Stimulated activated CD4-positive, alpha-beta T cell treated with anti-CD3 and anti-CD28 coated beads, Interleukin-1b, Interleukin-23, amount 100 ng/mL, for 24 hours (primary cell): ENCODE measurements at places on chromosomes 5 and 9.

- no peak for DNase-seq
Observed at GRCh38 chr5:80125962-80126480, 90.9 kb downstream of the THBS4 start.

GRCh38 chr9:136093995-136094881 lies 851 bp downstream of the NACC2 start:
- DNase-seq = no peak

GRCh38 chr5:91419571-91420537 lies 36.7 kb upstream of the ARRDC3 start:
- DNase-seq = peak; percentile 54

DNA sequence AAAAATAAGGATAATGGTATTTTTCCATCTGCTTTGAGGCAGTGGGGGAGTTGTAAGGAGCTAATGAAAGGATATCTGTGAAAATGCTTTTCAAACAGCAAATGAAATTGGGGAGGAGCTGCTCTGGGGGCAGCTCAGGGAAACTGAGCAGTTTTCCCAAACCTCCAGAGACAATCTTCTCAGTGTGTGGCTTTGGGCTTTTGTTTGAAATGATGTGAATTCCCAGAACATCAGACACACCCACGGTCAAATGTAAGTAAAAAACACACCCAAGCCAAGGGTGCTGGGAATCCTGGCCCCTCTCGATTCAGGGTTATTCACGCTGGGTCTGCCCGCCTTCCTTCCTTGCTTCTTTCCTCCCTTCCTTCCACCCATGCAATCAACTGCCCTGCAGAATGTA lies 512.6 kb downstream of the BNC2 start:
- DNase-seq = no peak

DNA sequence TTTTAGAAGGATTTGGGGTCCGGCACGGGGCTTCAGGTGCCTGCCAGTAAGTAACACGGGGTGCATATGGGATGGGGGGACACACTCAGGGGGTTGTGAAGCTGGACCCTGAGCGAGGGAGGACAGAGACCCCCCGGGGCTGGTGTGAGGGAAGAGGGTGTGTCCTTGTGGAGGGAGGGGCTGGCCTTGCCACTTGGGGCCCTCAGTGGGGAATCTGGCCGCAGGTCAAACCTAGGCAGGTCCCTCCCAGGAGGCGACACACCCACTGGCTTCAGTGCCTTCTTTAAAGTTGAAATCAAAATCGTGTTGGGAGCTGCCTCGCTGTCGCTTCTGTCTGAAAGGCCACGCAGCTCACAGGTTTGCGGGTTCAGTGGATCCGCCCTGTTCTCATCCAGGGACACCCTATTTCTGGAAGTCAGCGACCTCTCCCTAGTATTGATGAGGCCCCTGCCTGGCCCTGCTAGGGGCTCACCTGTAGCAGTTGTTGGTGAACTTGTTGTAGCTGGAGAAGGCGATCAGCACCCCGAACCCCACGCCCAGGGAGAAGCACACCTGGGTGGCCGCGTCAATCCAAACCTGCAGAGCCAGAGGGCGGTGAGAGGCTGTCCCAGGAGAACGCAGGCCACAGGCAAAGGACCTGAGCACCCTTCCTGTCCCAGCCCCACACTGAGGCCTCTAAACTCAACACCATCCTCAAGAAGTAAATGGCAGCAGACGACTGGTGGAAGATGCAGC lies 29.4 kb downstream of the SLC6A3 start:
- no peak for DNase-seq

DNA sequence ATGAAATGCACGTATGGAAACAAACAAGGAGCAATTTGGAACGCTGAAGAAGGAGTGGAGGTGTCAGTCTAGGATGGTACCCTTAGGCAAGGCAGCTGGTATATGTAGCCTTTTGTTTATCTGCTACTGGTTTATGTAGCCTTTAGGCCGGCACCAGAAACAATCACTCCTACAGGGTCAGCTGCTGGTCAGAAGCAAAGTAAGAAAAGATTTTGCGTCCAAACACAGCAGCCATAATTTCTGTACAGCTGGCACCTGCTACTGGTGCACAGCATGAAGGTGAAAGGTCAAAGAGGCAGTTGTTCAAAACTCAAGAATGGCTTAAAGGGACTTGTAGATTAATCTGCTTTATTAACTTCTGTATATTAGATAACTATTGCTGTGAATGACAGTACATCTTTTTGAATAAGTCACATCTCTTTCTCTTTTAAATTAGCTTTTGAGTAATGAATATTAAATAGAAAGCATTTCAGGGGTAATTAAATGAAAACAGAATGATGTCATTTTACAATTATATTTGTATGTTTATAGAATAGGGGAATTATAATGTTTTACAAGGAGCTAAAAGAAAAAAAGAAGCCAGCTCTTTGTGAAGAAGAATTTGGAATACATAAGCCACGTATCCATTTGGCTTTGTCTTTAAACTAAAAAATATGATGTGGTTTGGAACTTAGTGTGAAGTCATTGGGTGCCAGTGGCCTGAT lies 33.1 kb upstream of the TLX3 start:
- no peak for DNase-seq

DNA sequence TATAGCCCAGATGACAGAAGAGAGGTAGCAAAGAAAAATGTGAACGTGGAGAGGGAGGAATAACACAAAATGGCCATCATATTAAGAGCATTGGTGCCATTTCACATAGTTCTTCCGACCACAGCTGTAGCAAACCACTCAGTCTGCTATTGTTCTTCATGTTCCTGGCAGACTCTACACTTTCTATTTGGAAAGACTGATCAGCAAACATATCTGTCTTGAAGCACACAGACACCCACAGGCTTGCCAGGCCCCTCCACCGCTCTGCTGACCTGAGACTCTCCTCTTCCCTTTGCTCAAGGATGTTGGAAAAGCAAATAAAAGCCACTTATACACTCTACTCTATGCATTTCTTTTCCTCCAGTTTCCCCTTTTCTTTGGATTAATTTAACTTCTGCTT lies 298.0 kb downstream of the FBXL7 start:
- no peak for DNase-seq

DNA sequence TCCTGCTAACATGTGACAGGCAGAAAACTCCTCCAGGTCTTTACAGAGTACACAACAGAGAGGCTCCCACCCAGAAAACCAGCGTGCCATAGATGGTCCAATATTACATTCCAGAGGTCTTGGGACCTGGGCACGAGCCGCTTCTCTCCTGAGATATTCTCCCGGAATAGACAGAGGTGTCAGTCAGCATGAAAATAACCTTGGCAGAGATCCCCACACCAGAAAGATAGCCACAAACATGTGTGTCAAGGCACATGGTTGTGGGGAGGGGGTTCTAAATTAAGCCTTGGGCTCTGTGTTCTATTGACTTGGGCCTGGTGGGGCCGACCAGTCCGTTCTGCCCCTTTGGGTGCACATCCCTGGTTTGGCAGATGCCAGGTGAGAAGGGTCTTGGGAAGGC lies 78.4 kb downstream of the BOD1 start:
- no peak for DNase-seq

DNA sequence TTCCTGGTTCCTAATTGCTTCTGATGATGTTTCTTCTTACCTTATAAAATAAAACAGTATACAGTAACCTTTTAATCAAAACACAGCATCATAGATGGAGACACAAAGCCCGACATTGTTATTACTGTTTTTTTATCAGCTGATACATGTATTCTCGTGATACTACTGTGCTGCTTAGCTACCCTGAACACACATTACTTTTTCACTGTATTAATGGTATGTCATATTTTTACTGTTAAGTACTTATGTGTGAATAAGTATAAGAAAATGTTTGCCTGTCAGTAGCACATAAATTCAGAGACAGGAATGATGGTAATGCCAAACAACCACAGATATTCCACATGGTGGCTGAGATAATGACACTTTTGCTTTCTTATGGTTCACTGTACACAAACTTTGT lies 68.7 kb downstream of the RAB24 start:
- DNase-seq = no peak

DNA sequence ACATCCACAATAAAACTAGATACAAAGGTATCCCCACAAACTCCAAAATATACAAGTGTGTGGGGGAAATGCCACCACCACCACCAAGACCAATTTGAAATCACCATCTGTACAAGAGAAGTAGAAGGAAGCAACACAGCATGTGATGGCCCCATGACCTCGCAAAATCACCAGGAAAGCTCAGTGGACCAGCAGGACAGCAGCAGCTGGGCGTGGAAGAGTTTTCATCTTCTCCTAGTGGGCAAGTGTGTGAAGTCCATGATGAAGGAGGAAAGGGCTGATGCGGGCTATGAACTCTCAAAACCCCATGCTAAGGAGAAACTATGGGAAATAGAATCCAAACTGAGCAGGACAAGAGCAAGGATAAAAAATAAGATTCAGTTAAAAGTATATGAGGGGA lies 58.1 kb downstream of the GOLPH3 start:
- DNase-seq = no peak

DNA sequence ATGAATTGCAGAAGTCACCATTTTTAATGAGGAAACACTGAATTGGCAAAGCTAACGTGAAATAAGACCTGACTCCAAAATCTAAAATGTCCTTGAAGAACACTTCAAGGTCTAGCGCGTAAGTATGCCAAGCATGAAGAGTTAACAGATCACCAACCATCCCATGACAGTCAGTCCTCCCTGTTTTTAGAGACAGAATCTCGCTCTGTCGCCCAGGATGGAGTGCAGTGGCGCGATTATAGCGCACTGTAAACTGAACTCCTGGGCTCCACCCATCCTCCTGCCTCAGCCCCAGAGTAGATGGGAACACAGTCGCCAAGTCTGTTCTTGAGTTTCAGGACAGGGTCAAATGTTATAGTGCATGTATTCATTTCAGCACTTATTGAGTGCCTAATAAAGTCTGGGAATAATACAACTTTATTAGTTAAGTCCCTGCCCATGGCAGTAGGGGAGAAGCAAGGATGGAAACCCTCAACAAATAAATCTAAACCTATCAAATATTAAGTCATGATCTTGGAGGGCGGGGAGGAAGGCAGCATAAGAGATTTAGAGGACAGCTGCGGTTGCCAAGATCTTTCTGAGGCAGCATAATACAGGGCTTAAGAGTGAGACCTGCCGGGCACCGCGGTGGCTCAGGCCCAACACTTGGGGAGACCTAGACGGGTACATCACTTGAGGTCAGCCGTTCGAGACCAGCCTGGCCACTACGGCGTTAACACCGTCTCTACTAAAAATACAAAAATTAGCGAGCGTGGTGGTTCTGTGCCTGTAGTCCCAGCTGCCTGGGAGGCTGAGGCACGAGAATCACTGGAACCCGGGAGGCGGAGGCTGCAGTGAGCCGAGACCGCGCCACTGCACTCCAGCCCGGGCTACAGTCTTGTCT lies 1.1 kb downstream of the ATPSCKMT start:
- DNase-seq = no peak

DNA sequence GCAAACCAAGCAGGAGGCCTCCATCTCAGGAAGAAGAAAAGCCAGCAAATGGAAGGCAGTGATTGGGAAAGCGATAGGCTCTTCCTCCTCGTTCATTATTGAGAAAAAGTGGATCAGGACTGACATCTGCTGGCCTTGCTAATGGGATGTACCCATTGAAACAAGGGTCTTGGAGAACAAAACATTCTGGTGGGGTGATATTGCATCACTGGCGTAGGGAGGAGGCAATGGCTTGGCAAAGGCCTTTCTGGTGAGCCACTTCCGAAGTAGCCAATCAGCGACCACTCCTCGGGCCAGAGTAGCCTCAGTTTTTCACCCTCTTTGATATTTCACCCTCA lies 86.7 kb upstream of the NFIB start:
- no peak for DNase-seq

DNA sequence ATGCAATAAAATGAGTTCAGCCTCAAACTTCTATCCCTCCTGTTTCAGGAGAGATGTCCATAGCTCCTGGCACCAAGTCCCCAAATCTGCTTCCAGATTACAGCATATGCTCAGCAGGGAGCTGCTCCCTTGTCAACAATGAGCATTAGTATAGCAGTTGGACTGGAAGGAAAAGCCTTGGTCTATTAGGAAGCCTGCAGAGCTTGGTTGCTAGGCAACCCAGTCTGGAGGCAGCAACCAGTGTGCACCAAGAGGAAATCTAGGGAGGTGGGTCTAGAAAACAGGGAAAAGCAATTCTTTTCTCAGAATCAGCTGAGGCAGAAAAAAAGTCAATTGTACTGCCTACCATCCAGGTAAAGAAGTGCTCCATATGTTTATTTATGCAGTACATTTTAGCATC lies 229.5 kb upstream of the NMUR2 start:
- no peak for DNase-seq

DNA sequence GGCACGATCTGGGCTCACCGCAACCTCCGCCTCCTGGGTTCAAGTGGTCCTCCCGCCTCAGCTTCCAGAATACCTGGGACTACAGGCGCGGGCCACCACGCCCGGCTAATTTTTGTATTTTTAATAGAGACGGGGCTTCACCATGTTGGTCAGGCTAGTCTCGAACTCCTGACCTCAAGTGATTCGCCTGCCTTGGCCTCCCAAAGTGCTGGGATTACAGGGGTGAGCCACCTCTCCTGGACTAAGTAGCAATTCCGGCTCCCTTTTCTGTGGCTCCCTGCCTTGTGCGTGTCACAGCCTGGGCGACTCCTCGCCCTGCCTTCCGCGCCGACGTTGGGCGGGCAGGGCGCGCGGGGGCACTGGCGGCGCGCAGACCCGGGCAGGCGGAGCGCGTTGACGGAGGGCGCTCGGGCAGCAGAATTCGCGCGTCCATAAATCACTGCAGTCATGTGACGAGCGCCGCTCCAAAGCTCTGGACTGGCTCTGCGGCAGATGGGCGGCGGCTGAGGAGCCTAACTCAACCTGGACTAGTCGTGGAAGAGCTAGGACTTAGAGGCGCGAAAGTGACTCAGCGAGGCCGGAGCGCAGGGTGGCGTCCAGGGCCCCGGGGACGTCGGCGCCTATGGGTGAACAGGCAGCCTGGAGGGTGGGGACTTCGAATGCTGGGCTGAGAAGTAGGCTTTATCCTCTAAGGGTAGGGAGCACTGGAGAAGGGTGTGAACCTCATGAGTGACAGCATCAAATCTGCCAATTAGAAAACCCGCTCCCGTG lies 1.4 kb upstream of the CIZ1 start:
- peak; percentile 41 for DNase-seq

GRCh38 chr5:12623408-12623807 lies 719.2 kb upstream of the CTNND2 start:
- no peak for DNase-seq

- no peak for DNase-seq
Observed at GRCh38 chr5:98698359-98698758, 75.1 kb upstream of the RGMB start.

DNA sequence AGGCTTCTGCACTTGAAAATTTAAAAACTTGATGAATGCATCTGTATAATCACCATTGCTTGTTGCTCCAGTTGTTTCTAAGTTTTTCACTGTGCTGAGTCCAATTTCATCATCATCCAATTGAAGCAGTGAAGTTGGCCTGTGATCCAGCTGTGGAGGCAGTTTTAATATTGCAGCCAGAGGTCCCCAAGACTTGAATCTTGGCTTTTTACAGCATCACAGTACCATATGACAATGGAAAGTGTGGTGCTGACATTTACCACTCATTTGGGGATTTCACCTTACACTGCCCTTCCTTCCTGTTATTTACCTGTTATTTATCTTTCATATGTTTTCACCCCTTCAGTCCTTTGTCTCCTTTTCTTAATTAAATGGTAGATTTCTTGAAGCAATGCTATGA lies 76.2 kb upstream of the SPIN1 start:
- no peak for DNase-seq

- DNase-seq = no peak
Observed at GRCh38 chr5:6734243-6734700, 21.0 kb downstream of the TENT4A start.
